Activated CD8-positive, alpha-beta memory T cell treated with anti-CD3 and anti-CD28 coated beads for 36 hours (primary cell): ENCODE measurements at places on chromosomes 2 and 18. TPM values are rescaled to one million over a fixed set of nuclear protein-coding genes. Genes with fewer than 3 reads are reported as not detected.

ATP6V1C2 gene
- not detected for total RNA-seq

ZC3H15 gene
- 105 TPM for total RNA-seq

ERFE gene
- total RNA-seq = 0.08 TPM

LAMA1 gene
- total RNA-seq = not detected

FAP gene
- not detected for total RNA-seq

SCN2A gene
- total RNA-seq = not detected

YES1 gene
- 27.4 TPM for total RNA-seq

MAL gene
- 30.7 TPM for total RNA-seq

RNF138 gene
- 81.0 TPM for total RNA-seq

SPHKAP gene
- not detected for total RNA-seq

SLC38A11 gene
- not detected for total RNA-seq

TMEM200C gene
- total RNA-seq = not detected

CFAP221 gene
- total RNA-seq = not detected

PPIG gene
- total RNA-seq = 62.6 TPM

VWA3B gene
- not detected for total RNA-seq

ALPI gene
- not detected for total RNA-seq

ZNF396 gene
- total RNA-seq = 0.99 TPM

ELP2 gene
- total RNA-seq = 83.8 TPM

IL36A gene
- total RNA-seq = not detected

KCNIP3 gene
- total RNA-seq = not detected
